ENCODE measurements at places on chromosomes 16 and 17.

- DNase-seq: no peak
These were observed 106.0 kb downstream of the COPRS start for GRCh38 chr17:31753011-31753410.

DNA sequence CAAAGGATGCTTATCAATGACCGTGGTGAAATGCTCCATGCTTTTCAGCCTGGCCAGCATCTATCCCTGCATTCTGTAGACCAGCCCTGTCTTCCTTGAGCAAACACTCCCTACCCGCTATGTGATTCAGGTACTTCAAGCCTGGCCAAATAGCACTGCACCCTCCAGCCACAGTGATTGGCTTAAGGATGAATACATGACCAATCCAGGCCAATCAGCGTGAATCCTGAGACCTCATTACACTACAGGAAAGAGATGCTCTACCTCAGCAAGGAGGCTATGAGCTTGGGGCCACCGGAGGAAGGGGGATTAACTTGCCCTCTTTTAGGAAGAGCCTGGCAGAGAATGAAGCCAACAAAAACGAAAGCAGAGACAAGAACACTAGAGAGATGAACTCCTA, 162.5 kb downstream of the ZNF423 start:
- DNase-seq: no peak

GRCh38 chr17:50986989-50987660, 121.0 kb upstream of the TOB1 start:
- no peak for DNase-seq

GRCh38 chr16:85491058-85491771, 121.9 kb upstream of the GSE1 start:
- DNase-seq: no peak

- DNase-seq: no peak
These were observed 42.0 kb downstream of the MGAT5B start for GRCh38 chr17:76909971-76910760.

GRCh38 chr16:83926726-83927397, 26.2 kb upstream of the OSGIN1 start:
- DNase-seq: no peak

- no peak for DNase-seq
These were observed 834 bp upstream of the STAT3 start for GRCh38 chr17:42389135-42389417.

- DNase-seq: no peak
These were observed 10.1 kb downstream of the GCGR start for GRCh38 chr17:81813861-81814683.

- no peak for DNase-seq
These were observed 1.1 kb downstream of the HSD17B1 start for GRCh38 chr17:42553866-42554249.

DNA sequence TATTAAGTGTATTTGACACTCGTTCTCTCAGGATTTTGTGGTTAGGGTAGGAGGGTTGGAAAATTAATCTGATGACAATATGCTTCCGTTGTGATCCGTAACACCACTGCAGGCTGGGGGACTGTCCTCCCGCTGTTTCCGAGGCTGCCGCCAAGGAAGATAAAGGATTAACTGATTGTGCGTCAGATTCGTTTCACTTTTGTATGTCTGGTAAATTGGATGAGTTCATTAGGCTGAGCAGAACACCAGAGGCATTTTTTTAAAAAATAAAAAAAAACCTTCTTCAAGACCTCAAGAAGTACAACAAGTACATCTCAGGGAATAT, 486.7 kb upstream of the SALL1 start:
- no peak for DNase-seq

DNA sequence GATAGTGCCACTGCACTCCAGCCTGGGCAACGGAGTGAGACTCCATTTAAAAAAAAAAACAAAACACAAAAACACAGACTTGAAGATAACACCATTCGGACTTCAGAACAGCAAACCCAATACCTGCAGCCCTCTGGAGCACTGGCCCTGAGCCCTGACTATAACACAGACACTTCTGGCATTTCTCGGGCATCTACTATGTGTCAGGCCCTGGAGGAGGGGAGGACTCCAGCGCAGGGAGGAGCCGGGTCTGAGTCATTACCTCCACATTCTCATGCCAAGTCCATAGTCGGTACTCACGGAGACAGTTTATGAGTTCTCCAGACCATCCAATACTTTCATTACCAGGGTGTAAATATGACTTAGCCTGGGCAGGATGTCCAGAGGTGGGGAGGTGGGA, 48.8 kb downstream of the PITPNM3 start:
- no peak for DNase-seq

GRCh38 chr17:869086-869485, 86.9 kb downstream of the MRM3 start:
- no peak for DNase-seq

- DNase-seq: no peak
These were observed 59.4 kb upstream of the SIAH1 start for GRCh38 chr16:48444574-48444973.

- no peak for DNase-seq
These were observed 77.6 kb upstream of the RBL2 start for GRCh38 chr16:53356478-53357207.
